Caudate nucleus (tissue), 63 donors: ENCODE measurements at places on chromosomes 3 and 15.
A peak's percentile ranks its signal among the peaks of the same experiment; 100 is the strongest.

- no peak for DNase-seq
These were observed 822.4 kb downstream of the VGLL3 start for GRCh38 chr3:86168512-86168911.

DNA sequence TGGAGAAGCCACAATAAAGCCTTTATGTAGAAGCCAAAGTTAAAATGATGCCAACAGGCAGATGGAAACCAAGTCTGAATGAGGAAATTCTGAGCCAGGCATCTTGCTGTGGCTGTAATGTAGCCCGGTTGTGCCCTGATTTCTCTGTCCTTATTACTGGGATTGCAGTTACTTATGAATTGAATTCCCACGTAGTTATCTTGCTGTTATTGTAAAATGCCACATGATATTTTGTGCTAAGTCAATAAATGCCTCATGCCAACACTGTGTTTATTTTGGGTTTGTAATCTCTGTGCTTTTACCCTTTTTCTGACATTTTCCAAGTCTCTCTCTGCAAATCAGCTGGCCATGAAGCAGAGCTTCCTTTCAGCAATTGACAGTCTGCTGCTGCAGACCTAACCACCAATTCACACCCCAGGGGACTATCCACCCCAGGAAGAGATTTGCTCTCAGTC lies 486.1 kb upstream of the GOLIM4 start:
- peak; percentile 2 for DNase-seq

- no peak for DNase-seq
These were observed 12.1 kb downstream of the NR2C2 start for GRCh38 chr3:14959359-14959943.

DNA sequence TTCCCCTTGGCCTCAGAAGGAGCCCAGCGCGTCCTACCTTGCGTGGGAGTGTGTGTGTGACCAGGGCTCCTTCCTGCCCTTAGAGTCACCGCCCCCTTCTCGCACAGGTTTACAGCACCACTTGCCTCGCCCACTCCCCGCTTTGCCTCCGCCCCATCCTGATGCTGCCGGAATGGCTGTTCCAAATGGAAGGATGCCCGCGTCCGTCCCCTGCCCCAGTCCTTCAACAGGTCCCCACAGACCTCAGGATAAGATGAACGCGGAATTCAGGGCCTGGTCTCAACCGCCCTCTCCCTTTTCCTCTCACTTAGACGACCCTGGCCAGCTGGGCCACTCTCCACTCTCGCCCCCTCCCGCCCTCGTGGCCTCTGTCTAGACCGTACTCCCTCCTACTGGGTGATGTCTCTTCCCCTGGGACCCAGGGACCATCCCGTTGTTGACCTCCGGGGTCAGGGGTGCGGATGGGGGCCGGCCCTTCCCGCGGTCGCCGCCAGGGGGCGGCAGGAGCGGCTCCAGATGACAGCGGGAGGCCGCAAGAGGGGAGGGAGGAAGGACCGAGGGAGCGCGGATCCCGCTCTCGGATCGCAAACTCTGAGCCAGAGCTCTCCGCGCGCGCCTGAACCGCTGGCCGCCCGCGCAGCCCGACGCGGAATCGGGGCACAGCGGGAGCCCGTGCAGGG lies at the start of gene THSD4:
THSD4 (plus strand) TSS at position 585 of the 680 bp plus-strand sequence.
- DNase-seq, result no peak

DNA sequence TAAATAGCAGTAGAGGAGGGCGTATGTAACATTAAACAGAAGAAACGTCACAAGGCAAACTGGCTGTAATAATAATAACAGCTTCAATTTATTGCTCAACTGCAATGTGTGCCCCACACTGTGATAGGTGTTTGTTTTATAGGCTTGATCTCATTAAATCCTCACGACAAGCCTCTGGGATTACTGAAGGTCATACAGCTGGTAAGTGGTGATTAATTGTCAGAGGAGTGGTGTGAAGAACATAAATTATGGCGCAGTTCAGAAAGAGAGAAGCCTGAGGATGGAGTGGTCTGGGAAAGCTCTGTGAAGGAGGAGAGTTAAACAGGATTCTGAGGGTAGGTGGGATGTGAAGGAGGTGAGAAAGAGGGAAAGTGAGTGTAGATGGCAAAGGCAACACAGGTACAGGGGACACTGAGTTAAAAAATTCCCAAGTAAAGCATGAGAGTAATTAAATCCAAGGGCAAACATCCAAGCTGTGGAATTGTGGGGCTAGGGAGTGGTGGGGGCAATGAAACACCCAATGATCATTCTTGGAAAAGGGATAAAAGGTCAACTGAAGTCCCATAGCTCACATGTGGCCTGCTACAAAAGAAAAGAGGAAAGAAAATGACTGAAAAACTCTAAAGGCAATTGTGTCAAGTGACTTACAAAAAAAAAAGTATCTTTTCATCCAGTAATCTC lies 16.5 kb upstream of the GLCE start:
- DNase-seq, result no peak

DNA sequence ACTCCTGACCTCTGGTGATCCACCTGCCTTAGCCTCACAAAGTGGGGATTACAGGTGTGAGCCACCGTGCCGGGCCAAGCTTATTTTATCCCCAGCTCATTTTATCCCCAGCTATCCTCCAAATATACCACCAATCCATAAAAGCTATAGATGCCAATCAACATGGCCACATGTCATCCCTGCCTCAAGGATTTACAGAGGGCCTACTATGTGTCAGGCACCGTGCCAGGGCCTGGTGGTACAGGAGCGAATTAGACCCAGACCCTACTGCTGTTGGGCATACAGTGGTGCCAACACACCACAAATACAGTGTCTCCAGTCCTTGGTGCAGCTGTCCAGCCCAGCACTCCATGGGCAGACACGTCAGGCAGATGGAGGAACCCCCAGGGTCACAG lies 73.4 kb downstream of the SCN5A start:
- no peak for DNase-seq

- DNase-seq, result peak; percentile 92
These were observed 76.5 kb downstream of the HMG20A start for GRCh38 chr15:77497110-77497737.

DNA sequence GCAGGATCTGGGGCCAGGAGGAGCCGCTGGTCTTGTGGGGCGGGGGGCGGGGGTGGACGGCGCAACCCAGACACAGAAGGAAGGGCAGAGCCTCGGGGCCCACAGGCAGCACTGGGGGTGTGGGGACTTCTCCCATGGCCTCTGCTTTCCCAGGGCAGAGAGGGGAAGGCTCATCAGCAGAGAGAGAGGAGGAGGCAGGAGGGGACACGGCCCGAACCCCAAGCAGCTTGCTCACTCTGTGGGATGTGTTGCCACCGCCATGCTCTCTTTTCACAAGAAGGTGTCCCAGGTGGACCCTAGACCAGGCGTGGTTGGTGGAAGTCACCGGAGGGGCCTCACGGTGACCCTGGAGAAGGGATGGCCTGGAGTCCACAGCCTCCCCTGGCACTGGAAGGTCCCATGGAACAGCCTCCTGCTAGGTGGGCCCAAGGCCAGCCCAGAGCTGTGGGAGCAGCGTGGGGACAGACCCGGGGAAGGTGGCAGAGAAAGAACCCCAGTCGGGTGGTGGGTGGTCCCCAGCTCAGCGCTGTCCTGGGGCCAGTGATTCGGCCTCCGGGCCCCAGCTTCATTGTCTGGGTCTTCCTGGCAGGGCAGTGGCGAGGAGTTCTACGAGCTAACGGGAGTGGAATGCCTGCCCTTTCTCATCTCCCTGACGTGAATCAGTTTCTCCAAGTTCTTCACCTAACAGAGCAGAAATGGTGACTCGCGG lies 46.8 kb upstream of the PCSK6 start:
- DNase-seq, result no peak

DNA sequence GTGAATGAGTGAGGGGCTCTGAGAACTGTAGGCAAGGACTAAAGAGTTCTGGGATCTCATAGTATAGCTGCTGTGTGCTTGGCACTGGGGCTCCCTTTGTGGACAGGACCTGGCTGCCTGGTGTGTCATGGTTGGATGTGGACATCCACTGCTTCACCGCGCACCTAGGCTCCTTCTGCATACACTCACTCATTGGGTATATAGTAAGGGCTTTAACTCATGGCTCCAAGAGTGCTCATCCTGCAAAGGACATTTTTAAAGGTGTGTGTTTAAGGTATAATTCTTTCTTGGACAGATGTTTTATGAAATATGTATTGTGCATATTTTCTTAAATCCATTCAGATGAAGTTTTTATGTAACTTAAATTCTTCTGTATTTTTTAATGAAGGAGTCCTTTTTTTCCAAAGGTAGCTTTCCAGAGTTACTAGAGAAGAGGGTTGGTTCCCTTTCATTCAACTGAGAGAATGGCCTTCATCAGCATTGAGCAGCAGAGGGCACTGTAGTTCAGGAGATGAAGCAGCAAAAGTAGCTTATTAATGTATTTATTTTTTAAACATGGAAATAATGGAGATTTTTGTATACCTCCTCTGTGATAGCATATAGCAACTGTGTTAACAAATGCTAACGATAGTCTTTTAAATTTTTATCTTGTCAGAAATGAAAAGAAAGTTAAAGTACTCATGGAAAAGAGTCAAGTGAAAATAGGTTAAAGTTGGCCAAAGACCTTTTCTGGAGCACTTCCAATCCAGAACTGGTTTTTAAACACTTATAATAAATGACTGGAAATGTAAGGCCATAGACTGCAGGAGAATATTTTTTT lies 25.2 kb downstream of the OXNAD1 start:
- DNase-seq, result no peak

GRCh38 chr15:70726753-70727152 lies 36.6 kb downstream of the UACA start:
- no peak for DNase-seq

- no peak for DNase-seq
These were observed 5.9 kb upstream of the RPS27L start for GRCh38 chr15:63163217-63163616.

GRCh38 chr3:144332868-144333267 lies 361.2 kb downstream of the DIPK2A start:
- DNase-seq, result no peak

DNA sequence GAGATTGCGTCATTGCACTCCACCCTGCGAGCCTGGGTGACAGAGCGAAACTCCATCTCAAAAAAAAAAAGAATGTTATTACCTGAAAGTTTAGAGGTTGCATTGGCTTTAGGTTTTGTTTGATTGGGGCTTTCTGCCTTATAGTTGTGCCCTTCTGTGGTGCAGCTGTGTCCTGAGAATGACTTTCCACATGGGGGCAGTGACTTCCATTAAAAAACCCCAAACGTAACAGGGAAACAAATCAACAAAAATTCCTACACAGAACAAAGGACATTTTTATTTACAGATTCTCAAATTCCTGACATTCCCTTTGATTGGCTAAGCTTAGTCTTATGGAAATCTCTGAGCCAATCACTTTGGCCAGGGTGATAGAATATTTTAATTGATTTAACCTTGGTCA lies 154.1 kb upstream of the GPR149 start:
- no peak for DNase-seq

GRCh38 chr3:14253707-14254382 lies 75.2 kb downstream of the LSM3 start:
- no peak for DNase-seq

DNA sequence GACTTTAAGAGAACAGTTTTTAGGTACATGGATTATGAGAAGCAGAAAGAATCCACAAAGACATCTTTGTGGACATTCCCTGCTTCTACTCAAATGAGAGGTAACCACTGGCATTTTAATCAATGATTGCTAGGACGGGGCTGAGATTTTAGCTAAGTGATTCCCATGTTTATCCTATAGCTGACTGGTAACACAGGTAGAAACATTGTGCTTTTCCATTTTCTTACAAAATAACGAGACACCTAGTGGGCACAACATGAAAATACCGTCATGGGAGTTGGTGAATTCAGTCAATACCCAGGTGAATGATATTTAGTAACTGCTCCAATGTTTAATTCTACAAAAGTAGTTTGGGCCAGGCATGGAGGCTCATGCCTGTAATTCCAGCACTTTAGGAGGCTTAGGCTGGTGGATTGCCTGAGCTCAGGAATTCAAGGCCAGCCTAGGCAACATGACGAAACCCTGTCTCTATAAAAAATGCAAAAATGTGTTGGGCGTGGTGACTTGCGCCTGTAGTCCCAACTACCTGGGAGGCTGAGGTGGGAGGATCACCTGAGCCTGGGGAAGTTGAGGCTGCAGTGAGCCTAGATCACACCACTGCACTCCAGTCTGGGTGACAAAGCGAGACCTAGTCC lies 37.2 kb upstream of the DENND4A start:
- DNase-seq, result no peak

- no peak for DNase-seq
These were observed 378.6 kb downstream of the NTRK3 start for GRCh38 chr15:87877822-87878542.

DNA sequence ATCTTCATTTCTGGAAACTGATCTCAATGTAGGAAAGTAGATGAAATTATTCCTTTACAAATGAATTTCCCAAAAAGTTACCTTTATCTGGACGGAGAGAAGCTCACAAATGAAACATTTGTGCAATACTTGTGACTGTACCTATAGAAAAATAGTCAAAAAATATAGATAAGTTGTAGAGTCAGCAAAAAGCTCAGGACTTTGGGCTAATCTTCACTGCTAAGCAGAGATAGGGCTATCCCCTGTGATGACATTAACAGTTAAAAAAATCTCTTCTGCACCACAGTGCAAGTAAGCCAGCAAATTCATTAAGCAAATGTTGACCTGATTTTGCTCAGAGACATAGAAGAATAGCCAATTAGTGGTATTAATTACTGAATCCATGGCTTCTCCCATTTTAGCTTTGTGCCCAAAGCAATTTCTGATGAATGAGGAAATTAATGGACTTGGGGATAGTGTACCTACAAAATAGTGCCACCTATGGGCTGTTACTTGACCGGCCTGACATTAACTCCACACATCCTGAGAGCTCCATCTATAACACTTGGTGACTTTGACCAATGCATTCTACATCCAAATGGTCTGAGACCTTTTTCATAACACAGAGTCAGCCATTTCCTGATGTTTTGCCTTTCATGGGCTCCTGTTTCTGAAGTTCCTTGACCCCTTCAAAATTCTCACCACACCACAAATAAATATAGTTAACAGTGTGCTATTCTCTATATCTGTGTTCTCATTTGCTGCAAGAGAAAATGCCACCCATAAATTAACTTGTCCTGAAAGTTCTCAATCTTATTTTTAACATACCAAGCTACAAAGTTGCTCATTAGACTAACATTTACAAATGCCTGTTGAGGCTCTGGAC lies 105.0 kb downstream of the SSR3 start:
- DNase-seq, result no peak

DNA sequence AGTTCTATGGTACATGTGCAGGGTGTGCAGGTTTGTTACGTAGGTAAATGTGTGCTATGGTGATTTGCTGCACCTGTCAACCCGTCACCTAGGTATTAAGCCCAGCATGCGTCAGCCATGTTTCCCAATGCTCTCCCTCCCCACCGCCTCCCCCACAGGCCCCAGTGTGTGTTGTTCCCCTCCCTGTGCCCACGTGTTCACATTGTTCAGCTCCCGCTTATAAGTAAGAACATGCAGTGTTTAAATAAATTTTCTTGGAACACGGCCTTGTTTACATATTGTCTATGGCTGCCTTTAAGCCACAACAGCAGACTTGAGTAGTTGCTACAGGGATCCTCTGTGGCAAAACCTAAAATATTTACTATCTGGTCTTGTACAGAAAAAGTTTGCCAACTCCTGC lies 41.3 kb upstream of the CORO2B start:
- no peak for DNase-seq
